ENCODE measurements at places on chromosomes 11 and 22.

GRCh38 chr11:10686311-10686710 is 7.2 kb downstream of the IRAG1 start:
- no peak for DNase-seq

DNA sequence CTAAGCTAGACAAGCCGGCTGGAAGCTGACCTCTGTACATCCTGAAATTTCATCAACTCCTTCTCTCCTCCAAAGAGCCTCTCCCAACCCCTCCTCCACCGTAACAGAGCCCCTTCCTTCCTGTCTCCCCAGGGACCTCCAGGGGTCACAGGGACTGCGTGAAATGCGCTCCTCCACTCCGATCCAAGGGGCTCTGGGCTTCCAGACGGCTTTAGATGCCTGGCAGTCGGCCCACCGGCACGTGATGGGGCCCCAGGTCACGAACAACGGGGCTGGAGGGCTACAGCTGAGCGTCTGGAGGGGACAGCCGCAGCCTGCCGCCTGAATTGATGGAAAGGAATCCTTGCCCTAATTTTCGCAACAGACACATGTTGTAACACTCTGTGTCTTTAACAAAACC is 264.1 kb downstream of the MN1 start:
- no peak for DNase-seq

DNA sequence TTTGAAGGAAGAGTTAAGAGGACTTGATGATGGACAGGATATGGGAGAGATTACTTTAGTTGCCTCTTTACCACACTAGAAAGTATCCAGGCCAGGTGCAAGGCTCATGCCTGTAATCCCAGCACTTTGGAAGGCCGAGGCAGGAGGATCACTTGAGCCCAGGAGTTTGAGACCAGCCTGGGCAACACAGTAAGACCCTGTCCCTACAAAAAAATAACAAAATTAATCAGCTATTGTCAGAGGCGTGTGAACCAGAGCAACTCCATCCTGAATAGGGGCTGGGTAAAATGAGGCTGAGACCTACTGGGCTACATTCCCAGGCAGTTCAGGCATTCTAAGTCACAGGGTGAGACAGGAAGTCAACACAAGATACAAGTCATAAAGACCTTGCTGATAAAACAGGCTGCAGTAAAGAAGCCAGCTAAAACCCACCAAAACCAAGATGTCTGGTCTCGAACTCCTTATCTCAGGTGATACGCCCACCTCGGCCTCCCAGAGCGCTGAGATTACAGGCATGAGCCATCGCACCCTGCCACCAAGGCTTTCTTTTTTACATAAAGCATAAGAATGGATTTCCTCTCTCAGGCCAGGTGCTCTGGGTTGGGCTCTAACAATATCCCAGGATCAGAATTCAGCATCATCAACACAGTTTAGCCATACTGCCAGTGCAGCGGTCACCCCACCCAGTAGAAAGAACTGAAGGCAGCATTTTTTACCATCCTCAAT is 17.8 kb downstream of the PI4KA start:
- no peak for DNase-seq

DNA sequence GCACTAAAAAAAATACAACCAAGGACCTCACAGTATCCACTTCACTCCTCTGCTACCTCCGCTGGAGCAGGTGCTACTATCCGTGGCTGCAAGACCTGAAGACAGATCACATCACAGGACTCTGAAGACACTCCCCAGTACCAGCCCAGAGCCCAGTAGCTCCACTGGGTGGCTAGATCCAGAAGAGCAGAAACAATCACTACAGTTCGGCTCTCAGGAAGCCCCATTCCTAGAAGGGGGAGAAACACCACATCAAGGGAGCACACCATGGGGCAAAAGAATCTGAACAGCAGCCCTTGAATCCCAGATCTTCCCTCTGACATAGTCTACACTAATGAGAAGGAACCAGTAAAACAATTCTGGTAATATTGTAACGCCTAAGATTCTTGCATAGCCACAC is 494.0 kb upstream of the FAT3 start:
- no peak for DNase-seq

GRCh38 chr11:128508770-128509510 is 78.4 kb downstream of the ETS1 start:
- no peak for DNase-seq

DNA sequence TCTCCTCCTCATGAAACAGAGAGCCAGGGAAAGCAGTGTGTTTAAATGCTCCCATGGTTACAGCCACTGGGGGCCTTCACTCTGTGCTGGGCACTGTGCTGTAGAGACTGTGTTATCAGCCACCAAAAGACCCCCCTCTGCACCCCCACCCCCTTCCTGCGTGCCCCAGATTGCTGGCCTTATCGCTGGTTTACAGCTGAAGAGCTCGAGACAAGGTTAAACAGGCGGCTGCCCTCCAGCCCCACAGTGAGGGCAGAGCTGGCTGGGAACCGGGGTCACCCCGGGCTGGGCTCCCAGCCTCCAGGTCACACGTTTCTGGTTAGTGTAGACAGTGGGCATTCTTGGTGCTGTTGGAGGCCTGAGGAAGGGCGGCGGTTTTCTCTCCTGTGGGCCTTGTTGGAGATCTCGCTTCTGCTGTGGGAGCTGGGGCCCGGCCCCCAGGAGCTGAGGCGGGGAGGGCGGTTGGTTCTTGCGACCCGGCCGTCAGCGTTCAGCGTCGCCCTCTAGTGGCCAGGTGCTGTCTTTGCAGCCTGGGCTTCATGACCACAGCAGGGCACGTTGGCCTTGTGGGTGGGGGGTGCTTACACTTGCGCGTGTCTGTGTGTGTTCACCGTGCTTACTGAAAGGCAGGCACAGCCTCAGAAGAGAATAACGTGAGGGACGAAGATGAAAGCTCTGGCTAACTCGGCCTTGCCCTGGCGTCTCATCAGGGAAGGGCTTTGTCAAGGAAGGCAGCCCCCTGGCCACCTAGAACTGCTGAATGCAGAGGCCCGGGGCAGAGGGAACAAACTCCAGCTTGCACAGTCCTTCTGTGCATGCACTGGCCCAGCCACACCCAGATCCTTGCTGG is 40.8 kb downstream of the TBC1D22A start:
- DNase-seq = peak; percentile 86

DNA sequence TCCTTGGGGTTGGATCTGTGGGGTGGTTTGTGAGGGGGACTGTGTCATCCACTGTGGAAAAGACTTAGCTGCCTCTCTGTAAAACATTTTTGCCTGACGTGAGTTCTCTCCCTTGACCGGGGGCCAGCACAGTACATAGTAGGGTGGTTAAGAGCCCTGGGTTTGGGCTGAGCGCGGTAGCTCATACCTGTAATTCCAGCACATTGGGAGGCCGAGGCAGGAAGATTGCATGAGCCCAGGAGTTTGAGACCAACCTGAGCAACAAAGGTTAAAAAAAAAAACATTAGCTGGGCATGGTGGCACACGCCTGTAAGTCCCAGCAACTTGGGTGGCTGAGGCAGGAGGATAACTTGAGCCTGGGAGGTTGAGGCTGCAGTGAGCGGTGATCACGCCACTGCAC is 74.7 kb upstream of the WNT7B start:
- DNase-seq = no peak

GRCh38 chr11:64371201-64371600 is 12.2 kb downstream of the RPS6KA4 start:
- DNase-seq = no peak

DNA sequence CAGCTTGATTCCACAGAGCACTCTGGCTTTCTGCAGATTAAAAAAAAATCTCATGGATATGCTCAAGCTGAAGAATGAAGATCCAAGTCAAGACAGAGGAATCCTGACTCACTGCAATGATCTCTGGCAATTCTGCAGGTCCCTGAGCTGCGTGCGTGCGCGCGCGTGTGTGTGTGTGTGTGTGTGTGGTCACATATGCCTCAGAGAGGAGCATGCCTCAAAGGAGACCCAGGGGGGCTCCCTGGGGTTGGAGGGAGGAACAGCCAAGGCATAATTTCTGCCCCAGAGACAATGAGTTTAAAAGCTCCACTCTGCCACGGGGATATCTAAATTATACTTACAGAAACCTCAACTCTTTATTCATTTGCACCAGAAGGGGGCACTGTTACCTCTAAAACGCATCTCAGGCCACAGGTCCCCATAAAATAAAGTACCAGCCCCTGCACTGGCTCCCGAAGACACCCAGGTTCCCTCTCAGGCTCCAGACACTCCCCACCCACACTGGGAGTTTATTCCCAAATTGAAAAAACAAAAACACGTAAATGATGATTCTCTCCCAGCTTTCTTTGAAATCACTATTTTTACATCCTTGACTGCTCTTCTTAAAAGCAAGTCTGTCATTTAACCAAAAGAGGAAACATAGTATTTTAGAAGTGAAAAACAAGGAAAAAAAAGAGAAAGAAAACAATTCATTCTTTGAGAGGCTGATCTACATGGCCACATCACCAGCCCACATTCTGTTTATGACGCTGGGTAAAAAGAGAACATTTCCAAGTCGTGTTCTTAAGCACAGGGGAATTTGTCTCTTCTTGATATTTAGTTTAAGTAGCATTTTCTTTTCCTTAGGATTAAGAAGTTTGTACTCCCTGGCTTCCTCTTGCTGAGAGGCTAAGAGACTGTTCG is 401.0 kb downstream of the LARGE1 start:
- DNase-seq = peak; percentile 22
